ENCODE measurements at places on chromosomes 16 and 17.

DNA sequence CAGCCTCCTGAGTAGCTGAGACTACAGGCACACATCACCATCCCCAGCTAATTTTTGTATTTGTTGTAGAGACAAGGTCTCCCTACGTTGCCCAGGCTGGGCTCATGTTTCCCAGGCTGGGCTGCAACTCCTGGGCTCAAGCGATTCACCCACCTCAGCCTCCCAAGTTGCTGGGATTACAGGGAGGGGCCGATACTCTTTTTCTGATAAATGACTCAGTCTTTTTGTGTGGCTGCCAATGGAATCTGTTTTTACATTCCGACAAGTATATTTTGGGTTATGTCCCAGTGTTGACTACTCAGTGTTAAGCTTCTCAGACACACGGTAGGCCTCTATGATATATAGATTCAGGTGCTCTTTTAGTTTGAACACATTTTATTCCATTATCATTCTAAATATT is 58.1 kb downstream of the SLFN11 start:
- DNase-seq: no peak

DNA sequence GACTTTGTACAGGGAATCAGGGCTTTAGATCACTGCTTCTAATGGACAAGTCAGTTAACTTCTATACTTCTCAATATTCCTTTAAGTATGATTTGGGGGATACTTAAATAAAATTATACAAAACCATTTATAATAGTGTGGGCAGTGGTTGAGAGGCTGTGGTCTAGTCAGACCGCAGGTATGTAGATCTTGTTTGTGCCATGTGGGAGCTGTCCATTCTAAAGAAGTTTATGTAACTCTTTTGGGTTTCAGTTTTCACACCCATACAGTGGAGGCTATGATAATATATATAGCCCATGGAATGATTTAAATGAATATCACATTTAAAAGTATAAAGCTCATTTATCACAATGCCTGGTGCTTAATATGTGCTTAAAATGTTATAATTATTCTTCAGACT is 654.3 kb upstream of the KIF2B start:
- no peak for DNase-seq

GRCh38 chr17:83077411-83077810 is 2.0 kb upstream of the METRNL start:
- no peak for DNase-seq

- no peak for DNase-seq
Observed at GRCh38 chr17:28719021-28719433, 758 bp upstream of the RPL23A start.

DNA sequence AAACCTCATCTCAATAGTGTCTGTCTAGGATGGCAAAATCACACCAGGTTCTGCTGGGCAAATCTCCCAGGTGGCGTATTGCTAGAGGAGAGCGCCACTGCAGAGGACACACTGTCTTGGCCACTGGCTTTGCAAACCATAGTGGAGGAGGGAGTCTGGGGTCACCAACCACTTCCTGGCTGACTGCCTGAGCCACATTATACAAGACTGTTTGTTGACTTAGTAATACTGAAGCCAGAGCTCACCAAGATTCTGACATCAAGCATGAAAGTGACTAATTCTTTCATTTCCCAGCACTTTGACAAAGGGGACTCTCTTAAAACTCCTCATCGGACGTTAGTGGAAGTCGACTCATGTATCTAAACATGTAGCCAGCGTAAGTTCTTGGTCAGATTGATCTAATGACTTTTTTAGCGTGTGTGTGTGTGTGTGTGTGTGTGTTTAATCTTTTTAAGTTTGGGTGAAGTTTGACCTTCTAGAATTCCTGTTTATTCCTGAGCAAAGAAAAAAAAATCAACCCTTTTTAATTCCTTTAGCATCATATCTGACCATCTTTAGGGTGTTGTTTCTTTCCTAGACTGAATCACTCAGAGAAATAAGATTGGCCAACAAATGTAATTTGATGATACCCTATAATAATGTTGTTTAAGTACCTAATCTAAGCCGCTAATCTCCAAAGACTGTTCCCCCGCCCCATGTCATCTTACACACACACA is 13.7 kb downstream of the PITPNC1 start:
- DNase-seq: peak; percentile 72

DNA sequence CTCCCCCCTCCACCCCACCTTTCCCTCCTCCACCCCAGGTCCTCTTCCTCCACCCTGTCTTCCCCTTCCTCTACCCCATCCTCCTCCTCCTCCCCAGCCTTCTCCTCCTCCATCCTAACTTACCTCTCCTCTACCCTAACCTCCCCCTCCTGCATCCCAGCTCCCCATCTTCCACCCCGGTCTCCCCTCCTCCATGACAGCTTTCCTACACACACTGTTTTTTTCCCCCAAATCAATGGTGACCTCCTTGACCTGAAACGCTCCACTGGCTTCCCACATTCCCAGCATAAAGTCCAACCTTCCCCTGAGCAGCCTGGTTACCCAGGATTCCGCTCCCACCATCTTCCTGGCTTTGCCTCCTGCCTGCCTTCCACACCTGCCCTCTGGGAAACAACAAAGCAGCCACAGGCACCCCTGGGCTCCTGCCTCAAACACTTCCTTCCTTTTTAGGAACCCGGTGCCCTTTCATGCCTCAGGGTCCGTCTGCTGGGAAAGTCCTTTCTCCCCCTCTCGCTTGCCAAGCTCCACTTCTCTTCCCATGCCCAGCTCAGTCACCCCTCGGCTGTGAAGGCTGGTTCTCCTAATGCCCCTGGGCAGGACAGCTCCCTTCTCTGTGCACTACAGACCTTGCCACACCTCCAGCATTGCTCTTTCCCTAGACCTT is 2.1 kb downstream of the RGS9 start:
- no peak for DNase-seq

DNA sequence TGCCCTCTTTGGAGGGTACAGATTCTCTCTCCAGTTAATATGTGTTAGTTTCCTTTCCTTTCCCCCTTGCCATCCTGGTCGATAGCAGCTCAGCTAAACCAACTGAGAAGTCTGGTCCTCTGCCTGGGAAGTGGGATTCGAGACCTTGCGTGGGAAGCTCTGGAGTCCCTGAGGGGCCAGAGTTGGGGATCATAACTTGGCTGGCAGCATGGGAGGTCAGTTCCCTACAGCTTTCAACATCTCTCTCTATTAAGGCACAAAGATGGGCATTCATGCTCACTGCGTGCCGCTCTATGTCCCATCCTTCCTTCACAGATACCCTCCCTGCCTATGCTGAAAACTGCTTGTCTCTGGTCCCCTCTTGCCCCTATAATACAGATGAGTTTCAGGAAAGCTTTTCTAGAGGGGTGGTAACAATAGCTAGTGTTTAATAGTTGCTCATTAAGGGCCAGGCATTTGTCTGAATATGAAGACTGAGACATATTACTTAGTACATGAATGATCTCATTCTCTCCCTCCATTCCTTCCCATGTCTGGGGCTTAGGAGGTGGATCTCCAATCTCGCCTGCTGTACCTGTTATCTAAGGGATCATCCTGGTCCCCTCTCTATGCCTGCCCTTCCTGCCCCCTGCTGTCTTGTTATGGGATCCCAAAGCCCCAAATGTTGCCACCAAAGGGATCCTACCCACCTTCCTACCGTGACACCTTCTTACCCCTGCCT is 10.8 kb downstream of the THRA start:
- DNase-seq: no peak

GRCh38 chr16:11251525-11252481 is 4.2 kb downstream of the SOCS1 start:
- DNase-seq: peak; percentile 91

- DNase-seq: peak; percentile 33
Observed at GRCh38 chr17:20008242-20009051, 712 bp upstream of the SPECC1 start.

GRCh38 chr16:73405851-73406250 is 357.9 kb upstream of the ZFHX3 start:
- no peak for DNase-seq

- DNase-seq: peak; percentile 11
Observed at GRCh38 chr17:6936370-6937028, 59.4 kb upstream of the ALOX12 start.

DNA sequence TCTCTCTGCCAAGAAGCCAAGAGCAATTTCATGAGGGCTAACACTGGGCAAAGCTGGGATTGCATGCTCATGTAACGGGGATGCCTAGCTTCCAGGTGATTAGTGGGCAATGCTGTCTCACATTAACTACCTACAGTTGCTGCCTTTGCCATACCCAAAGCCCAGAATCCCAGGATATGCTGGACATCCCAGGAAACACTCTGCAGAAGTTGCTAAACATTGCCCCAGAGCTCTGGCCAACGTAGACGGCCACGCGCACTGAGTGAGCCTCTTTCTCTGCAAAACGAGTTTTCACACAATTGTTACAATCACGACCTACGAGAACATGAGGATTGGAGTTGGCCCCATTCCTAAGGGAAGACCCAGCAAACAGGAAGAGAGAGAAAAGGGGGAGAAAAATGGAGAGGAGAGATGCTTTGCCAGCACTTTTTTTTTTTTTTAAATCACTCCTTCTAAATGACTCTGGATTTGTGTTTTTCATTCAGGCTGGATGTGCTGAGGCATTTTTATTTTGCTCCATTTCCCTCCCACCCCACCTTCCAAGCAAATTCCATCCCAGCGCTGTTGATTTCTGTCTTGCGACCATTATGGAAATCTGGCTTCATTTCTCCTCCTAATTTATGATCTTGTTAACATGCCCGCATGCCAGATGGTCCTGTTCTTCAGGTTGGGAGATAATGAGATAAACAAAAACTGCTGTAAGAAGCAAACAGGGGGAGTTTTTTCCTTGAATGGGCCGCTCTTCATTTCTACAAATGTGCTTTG is 112.8 kb upstream of the DNAH9 start:
- no peak for DNase-seq

- no peak for DNase-seq
Observed at GRCh38 chr16:8849411-8850011, 19.3 kb downstream of the CARHSP1 start.

GRCh38 chr16:53769787-53770186 is 65.8 kb downstream of the FTO start:
- DNase-seq: no peak

DNA sequence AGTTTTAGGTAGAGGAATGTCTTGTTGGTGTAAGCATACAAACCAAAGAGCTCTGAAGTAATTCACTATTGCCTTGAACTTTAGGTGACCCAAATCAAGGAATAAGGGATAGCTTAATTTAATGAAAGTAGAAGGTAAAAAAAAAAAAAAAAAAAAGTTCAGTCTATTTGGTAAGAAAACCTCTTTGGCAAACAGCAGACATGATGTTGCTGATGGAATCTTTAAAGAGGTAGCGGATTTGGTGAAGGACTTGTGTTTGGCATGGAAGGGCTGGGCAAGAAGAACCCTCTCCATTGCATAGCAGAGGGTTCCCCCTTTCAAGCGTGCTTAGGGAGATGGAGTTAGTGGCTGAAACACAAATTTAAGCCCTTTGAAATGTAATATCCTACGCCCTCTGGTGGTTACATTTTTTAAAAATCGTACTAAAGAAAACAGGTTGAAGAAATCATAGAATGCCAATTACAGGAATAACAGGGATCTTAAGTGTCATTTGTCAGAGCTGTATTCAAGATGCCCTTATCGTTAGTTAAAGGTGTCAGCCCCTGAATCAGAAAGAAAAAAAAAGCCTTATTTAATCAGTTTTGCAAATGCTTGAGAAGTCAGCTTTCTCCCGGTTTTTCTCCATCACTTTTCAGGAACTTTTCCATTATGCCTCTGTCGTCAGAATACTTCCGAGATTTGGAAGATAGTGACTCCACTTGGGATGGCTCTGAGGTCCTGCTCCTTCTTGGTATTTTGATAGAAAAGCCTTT is 383.1 kb downstream of the KCNJ2 start:
- DNase-seq: no peak

GRCh38 chr17:81169870-81170309 is 3.9 kb upstream of the AATK start:
- no peak for DNase-seq

- peak; percentile 55 for DNase-seq
Observed at GRCh38 chr17:49260011-49260816, 29.6 kb upstream of the PHOSPHO1 start.

- no peak for DNase-seq
Observed at GRCh38 chr16:63652091-63652490, 1469.8 kb downstream of the CDH11 start.

DNA sequence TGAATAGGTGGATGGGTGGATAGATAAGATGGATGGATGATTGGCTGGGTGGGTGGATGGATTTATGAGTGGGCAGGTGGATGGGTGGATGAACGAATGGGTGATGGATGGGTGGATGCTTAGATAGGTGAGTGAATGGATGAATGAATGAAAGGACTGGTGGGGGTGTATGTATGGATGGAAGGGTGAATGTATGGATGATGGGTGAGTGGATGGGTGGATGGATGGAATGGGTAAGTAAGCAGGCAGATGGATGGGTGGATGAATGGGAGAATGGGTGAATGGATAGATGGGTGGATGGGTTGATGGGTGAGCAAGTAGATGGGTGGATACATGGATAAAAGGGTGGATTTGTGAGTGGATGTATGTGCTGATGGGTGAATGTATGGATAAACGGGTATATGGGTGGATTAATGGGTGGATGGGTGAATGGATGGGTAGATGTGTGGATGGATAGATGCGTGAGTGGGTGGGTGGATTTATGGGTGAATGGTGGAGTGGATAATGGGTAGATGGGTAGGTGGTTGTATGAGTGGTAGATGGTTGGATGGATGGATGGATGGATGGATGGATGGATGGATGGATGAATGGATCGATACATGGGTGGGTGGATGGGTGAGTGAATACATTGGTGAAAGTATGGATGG is 682.6 kb downstream of the HS3ST4 start:
- DNase-seq: no peak

GRCh38 chr16:1821861-1822611 is 4.6 kb downstream of the HAGH start:
- DNase-seq: no peak

GRCh38 chr17:39609416-39610025 is 1.8 kb upstream of the NEUROD2 start:
- DNase-seq: no peak

- peak; percentile 42 for DNase-seq
Observed at GRCh38 chr17:82647593-82648164, 565 bp downstream of the WDR45B start.

DNA sequence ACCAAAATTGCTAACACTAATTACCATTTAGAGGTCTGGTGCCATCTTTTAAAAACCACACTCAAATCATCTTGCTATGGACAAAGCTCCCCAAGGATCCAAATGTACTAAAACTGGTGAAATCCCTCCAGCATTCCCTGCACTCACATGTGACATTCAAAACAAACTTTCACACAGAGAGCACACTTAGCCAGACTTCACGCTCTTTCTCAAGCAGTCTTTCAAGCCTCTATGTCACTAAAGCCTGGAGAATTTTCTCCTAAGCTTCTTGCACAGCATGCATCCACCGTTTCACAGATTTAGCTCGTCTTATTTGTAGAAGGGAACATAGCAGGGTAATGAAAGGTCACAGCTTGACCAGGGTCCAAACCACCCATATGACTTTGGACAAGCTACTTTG is 19.3 kb downstream of the CMTM3 start:
- no peak for DNase-seq
